ENCODE measurements at places on chromosomes 6 and 20.

DNA sequence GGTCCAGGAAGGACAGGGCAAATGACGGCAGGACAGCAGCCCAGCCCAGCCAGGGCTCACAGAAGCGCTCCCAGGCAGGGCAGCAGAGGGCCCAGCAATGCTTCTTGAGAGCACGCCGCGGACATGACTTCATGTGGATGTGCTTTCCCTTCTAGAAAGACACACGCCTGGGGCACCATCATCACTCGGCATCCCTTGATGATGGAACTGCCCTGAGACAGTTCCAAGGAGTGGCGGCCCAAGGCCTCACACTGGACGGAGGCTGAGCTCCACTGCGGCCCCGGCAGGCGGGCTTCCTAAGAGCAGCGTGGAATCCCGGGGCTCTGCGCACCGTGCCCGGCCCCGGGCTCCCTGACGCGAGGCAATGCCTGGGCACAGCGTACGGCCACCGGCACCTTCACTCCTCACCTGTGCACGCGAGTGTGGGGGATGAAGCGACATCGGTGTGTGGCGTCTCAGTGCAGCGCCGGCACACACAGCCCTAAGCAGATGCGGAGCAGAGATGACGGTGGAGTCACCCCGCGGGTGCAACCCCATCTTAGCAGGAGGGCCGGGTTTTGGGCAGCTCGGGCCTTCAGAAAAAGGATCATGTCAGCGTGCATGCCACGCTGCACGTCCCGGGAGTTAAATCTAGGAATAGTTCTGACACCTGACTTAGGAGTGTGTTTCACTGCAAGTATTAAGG is 86.6 kb downstream of the THBS2 start:
- no peak for DNase-seq

GRCh38 chr6:128600397-128600951 is 80.1 kb upstream of the PTPRK start:
- no peak for DNase-seq

- DNase-seq: no peak
These were observed 156.2 kb upstream of the THBS2 start for GRCh38 chr6:169409742-169410312.

GRCh38 chr20:51667002-51667408 is 101.2 kb downstream of the ATP9A start:
- no peak for DNase-seq

- DNase-seq: no peak
These were observed 16.5 kb downstream of the NCOA7 start for GRCh38 chr6:125807293-125807692.

GRCh38 chr20:32440069-32440757 is 82.1 kb downstream of the ASXL1 start:
- DNase-seq: no peak

DNA sequence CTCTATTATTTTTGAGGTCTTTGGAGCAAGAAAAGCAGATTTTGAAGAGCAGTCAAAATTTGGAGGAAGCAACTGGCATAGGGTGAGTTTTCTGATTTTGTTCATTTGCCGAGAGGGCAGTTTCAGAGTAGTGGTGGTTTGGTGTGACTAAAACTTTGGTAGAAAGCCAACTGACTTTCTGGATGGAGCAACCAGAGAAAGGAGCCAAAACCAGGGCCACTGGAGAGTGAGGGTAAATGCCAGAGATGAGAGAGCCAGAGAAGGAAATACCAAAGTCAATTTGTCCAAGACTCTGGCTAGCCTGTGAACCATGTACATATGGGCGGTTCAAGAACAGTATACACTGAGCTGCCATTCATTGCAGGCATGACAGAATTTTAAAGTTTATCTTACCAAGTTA is 40.5 kb upstream of the ZBTB24 start:
- no peak for DNase-seq

DNA sequence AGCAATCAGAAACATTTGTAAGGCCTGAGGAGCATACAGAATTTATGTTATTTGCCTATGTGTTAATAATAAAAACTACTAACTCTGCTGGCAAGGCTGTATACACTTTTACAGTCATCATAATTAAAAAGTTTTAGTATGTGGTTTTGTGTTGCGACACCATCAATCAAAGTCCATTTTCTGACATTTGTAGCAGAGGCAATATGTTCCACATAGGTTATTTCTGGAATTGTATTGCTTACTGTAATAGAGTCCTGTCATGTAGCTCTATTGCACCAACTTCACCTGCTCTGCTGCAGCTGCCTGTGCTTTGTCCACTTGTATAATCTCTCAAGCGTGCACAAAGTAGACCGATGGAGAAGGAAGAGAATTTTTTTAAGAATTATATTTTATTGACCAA is 501.8 kb downstream of the HACE1 start:
- DNase-seq: no peak

- DNase-seq: no peak
These were observed 298.6 kb downstream of the TAF4 start for GRCh38 chr20:61766921-61767610.

DNA sequence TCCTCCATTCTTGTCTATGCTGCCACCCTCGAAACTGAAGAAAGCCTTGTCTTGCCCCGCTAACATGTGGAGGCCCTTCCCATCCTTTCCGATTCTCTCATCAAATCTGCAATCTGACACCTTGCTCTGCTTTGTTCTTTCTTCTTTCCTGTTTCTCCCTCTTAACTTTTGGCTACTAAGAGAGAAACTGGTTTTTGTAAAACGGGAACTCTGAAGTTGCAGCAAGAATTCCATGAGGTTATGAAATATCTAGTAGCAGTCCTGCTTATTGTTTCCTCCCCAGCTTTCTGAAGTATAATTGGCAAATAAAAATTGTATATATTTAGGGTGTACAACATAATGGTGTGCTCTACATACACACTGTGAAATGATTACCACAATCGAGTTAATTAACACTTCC is 80.2 kb downstream of the MAP7 start:
- no peak for DNase-seq

GRCh38 chr6:150322466-150322871 is 46.3 kb upstream of the IYD start:
- DNase-seq: no peak

- DNase-seq: no peak
These were observed 158.3 kb downstream of the BMP2 start for GRCh38 chr20:6925744-6926278.

DNA sequence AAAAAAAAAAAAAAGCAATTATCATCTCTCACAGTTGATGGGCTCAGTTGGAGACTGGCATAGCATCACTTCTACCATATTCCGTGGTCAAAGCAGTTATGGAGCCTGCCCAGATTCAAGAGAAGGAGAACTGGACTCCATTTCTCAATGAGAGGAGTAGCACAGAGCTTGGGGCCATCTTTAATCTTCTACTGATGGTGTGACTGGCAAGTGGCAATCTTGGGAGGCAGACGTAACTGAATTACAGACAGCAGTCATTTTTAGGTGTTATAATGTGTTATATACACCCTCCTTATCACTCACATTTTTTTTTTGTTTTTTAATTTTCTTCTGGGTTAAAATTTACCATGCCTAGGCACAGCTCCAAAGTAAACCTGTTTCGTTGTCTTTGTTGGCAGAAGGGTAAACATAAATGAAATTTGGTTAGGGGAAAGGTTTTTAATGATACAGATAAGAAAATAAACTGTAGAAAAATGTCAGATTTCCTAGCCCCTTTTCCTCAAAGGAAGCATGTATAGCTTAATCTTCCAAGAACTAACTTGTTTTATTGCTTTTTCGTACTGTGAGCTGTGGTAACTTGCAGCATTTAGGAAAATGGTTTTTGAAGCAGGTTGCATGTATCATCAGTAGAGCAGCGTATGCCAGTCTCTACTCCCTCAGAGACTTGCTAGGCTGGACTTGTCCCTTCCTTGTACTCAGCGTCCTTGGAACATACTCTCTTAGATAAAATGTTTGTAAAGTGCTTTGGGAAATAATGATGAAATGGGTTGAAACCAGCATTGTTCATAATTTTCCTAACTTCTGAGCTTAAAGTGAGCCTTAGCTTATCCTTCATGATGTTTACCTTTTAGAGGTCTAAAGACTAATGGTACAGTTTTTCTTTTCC is 25.7 kb downstream of the ZFAND3 start:
- DNase-seq: no peak

DNA sequence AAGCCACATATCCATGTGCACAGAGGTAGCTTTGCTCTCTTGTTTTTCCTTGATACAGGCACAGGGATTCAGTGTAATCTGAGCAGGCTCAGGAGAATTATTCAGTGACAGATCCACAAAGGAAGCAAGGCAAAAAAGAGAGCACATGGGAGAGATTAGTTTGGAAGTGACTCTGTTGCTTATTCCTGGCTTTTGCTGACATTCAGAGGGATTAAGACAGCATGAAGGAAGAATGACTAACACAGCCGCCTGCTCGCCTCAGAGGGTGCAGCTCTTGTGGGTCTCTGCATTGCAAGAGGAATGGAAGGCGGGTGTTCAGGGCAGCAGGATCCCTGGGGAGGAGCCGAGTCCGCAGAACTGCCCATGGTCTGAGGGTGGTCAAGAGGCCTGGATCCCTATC is 203.4 kb upstream of the KCNQ5 start:
- no peak for DNase-seq

- DNase-seq: no peak
These were observed 3.0 kb downstream of the SLC25A27 start for GRCh38 chr6:46655803-46656202.

DNA sequence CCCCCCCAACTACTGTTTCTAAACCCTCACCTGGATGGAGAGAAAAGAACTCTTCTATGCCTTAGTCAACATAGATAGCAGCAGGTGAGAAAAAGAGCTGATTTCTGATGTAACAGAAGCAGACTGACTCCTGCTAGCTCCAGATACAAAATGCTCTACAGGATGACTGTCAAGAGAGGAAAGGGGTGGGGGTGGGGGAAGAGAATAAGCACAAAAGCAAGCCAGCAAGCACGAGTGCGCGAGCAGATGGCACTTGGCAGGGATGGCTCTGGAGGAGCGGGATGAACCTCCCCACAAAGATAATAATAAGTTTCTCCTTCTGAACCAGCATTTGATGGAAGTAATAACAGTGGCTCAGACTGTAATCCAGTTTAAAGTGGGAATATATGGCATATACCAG is 45.6 kb upstream of the SPDEF start:
- DNase-seq: no peak

GRCh38 chr6:38319256-38320212 is 320.2 kb downstream of the BTBD9 start:
- DNase-seq: no peak

GRCh38 chr6:142155895-142156757 is 9.1 kb downstream of the VTA1 start:
- DNase-seq: peak; percentile 18

- no peak for DNase-seq
These were observed 262.5 kb downstream of the BTBD3 start for GRCh38 chr20:12180107-12180661.

GRCh38 chr6:110328259-110328658 is 29.9 kb downstream of the METTL24 start:
- no peak for DNase-seq

DNA sequence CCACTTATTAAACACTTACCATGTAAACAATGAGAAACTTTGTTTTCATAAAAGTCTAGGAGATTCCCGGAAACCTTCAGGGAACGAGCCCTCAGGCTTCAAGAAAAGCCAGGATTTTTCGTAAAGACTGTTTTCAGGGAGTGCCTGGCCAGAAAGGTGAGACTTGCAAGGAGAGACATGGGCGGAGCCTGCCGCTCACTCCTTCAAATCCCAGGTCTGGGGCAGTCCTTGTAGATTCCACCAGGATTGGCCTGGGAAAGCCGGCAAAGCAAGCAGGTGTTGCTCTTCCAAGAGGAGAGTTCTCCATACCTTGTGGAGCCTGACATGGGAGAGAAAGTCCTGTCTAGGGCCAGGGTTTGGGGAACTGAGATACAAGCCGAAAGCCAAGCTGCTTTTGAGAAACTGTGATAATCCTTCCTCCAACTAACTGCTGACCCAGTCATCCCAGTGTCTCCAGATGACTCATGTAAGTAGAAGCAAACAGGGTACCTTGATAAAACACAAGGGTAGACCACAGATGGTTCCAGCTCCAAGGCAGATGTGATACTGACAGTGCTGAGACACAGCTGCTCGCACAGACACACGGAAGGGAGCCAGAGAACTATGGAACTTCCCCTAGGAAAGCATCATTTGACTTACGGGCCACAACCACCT is 69.4 kb upstream of the NAA20 start:
- no peak for DNase-seq

DNA sequence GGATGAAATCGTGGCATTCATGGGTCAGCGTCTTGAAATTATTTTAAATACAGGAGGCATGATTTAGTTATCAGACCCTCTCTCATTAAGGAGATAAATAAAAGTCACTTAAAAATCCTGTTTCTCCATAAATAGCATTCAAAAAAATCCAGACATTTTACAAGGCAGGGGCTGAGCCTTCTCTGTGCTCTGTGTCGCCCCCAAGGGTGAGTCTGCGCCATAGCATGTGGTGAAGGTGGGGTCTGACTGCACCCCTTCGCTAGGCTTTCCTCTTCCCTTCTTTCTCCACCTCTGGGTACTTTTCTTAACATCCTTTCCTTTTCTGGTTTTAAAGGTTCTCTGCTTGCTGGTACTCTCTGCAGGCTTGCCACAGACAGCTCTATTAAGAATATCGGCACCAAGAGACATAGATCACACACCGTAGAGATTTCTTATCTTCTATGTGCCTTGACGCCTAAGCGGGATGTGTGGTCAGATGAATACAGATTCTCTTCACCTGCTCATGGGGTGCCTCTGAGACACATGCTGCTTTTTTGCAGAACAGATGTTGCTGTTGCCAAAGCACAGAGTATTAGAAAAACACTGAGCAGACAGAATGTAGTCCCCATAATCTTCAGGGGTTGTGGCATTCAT is 20.1 kb upstream of the FAM209A start:
- DNase-seq: peak; percentile 9

GRCh38 chr6:69623357-69623756 is 173.5 kb downstream of the LMBRD1 start:
- no peak for DNase-seq

GRCh38 chr6:138107752-138108592 is 753 bp upstream of the PERP start:
- peak; percentile 10 for DNase-seq

- DNase-seq: no peak
These were observed 96.7 kb upstream of the BMP5 start for GRCh38 chr6:55972091-55972490.

GRCh38 chr6:130794738-130795137 is 32.5 kb upstream of the SMLR1 start:
- DNase-seq: no peak

- DNase-seq: peak; percentile 9
These were observed 580 bp downstream of the VEGFA start for GRCh38 chr6:43770372-43771209.

GRCh38 chr6:31971279-31971992 is 502 bp downstream of the DXO start:
- no peak for DNase-seq

GRCh38 chr20:52312132-52312729 is 120.7 kb upstream of the ZFP64 start:
- peak; percentile 55 for DNase-seq

DNA sequence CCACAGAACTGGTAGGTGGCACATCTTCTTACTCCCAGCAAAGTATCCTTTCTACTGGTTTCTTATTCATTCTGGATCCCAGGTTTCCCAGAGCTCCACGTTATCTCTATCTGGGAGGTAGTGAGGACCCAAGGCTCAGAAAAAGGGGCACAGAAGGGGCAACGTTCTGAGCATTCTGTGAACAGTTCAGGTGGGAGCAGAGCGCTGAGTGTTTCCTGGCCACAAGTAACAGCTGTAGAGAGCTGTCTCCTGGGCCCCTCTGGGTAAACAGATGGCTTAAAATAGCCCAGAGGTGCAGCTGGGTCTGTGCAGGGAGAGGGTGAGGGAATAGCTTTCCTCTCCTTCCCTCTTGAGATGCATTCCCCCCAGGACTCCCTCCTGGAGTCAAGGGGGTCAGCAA is 2.1 kb downstream of the APOBEC2 start:
- DNase-seq: no peak

Measured in central memory CD4-positive, alpha-beta T cell (primary cell).